ENCODE measurements at places on chromosomes 3 and 15. TPM values are rescaled to one million over a fixed set of nuclear protein-coding genes. Genes with fewer than 3 reads are reported as not detected.

GRCh38 chr3:4986175-4986781 is 7.0 kb downstream of the BHLHE40 start:
- DNase-seq, result no peak

DNA sequence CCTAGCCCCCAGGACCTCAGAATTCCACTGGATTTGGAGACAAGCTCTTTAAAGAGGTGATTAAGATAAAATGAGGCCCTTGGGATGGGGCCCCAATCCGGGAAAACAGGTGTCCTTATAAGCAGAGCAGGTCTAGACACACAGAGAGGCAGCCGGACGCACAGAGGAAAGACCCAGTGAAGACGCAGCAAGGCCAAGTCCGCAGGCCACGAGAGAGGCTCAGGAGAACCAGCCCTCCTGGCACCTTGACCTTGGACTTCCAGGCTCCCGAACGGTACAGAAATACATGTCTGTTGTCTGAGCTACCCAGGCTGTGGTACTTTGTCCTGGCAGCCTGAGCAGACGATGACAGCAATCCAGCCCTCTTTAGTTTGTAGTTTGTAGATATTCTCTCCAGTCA is 324.5 kb downstream of the OCA2 start:
- no peak for DNase-seq

DNA sequence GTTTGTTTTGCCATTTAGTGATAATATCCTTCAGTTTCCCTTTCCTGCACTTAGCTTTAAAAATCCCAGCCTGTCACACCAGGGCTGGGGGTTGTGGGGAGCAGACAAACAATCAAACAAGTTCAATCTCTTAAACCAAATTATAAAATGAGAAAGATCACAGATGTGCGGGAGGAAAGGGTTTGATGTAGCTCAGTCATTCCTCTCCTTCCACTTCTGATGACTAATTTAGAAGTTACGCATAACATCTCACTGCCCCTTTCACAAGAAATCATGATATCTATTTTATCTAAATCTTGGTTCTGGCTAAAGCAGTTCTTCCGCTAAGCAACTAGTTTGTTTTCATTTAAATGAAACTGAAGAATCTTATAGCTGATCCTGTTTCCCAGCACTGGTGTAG is 34.1 kb upstream of the ATG7 start:
- DNase-seq, result no peak

DNA sequence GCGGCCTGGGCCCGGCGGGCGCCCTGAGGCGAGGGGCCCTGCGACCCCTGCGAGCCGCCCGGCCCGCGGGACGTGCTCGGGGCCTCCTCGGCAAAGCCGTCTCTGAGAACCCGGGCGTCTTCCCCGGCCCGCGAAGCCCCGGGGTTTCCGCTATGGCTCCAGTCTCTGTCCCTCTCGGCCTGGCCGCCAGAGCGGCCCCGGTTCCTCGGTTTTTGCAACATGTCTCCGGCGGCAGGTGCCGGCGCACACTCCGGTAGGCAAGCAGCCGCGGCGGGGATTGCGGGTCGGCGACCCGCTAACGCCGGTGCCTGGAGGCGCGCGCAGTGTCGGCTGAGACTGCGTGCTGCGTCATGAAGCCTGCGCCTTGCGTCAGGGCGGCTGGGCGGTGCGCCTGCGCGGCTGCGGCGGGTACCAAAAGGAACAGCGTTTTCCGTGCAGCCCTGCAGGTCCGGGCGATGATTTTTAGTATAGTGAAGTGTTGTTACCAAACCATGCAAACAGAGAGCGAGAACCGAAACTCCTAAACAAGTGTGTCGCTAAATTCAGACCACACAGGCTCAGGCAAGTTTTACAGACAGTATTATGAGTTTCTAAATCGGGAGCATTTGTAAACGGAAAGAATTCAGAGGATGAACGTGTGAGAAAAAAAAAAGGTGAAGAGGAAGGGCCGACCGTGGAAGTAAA is at the start of gene NSMCE3:
Gene NSMCE3, minus strand, starts transcription at position 338 of the 684 bp plus-strand sequence. Its CDS starts 117 bp downstream, at position 221.
- DNase-seq, result peak; percentile 94

GRCh38 chr3:62027241-62027640 is 346.1 kb downstream of the FEZF2 start:
- DNase-seq, result no peak

GRCh38 chr15:78854833-78855372 is 17.8 kb upstream of the MORF4L1 start:
- no peak for DNase-seq

DNA sequence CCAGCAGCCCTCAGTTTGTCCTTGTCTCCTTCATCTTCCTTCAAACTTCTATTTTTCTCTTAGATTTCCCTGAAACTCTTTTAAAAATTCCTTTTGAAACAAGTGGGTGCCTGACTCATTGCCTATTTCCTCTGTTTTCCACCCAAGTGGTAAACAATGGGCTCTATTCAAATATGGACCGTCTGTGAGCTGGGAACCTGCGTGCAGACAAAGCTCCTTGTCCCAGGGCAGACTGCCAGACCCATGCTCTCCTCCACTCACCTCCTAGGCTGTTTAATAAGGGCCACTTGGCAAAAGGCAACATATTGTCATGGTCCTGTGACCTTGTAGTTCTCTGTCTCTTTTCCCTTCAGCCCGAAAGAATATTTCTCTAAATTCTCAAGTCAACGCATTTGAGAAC is 332.7 kb upstream of the THBS1 start:
- no peak for DNase-seq

DNA sequence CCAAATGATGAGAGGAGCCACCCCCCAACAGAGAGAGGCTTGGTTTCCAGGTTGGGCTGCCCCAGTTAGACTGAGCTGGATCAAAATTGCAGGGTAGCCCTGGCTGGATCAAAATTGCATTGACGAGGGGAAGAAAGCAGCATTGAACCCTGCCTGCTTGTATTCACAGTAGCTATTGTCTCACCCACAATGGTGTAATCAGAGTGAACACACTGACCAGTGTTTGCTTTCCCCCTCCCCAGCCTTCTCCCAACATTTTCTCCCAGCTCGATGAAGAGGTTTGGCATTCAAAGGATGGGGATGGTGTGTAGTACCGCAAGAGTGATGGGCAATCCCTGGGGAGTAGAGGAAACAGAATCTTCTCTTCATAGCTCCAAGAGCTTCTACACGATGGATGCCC is 223.8 kb downstream of the ADAMTS9 start:
- DNase-seq, result no peak

DNA sequence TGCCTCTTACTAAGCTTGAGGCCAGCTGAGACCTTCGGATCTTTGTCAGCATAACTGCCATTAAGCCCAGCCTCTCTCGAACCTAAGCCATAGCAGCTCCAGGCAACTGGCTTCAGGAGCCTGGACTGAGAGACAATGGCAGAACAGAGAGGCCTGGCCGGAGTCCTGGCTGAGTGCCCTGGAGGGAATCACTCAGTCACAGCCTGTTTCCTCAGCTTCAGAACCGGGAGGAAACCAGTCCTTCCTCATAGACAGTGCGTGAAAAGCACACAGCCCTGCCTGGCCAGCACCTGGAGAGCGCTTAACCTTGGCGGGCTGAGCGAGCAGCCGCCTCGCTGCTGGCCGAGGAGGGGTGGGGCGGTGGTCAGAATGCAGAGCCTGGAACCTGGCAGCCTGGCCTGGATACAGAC is 21.6 kb downstream of the RNU5B-1 start:
- peak; percentile 60 for DNase-seq

Gene ZNF445
- 12.7 TPM for total RNA-seq

Gene HGD
- not detected for total RNA-seq

Gene PPP1R14D
- total RNA-seq, result not detected
